ENCODE measurements at places on chromosomes 11 and 22.

DNA sequence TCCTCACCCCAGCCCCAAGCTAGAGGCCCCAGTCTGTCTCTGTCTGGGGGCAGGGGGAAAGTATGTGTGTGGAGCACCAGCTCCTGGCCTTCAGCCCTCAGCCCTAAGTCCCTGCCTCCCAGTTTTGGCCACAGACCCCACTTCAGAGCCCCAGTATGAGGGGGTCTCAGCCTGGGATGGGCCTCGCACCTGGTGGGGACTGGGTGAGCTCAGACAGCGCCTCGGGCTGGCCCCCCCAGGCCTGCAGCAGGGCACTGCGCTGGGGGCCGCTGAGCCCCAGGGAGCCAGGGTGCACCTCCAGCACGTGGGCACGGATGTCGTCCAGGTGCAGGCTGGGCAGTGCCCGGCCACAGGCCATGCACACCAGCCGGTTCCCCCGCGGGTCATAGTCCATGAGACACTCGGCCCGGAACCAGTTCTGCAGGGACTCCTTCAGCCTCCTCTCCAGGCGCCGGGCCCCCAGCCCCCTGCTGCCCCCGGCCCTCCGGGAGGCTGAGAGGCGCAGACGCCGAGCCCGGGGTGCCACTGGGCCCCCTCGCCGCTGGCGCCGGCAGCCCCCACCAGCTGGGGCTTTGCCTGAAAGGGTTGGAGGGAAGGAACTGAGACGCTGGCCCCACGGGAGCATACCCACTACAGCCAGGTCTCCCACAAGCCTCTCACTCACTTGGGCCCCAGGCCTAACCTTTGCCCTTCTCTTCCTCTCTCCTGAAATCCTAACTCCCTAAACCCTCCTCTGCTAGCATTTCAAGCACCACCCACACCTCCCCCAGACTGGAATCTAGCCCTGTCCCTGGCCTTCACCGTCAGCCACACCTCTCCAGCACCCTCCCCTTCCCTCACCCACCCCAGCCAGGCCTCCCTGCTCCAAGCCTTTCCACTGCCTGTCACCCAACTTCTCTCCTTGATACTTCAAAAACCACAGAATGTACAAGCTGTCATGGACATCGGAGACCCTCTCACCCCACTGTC is 3.6 kb downstream of the ZFTA start:
- peak; percentile 3 for DNase-seq

DNA sequence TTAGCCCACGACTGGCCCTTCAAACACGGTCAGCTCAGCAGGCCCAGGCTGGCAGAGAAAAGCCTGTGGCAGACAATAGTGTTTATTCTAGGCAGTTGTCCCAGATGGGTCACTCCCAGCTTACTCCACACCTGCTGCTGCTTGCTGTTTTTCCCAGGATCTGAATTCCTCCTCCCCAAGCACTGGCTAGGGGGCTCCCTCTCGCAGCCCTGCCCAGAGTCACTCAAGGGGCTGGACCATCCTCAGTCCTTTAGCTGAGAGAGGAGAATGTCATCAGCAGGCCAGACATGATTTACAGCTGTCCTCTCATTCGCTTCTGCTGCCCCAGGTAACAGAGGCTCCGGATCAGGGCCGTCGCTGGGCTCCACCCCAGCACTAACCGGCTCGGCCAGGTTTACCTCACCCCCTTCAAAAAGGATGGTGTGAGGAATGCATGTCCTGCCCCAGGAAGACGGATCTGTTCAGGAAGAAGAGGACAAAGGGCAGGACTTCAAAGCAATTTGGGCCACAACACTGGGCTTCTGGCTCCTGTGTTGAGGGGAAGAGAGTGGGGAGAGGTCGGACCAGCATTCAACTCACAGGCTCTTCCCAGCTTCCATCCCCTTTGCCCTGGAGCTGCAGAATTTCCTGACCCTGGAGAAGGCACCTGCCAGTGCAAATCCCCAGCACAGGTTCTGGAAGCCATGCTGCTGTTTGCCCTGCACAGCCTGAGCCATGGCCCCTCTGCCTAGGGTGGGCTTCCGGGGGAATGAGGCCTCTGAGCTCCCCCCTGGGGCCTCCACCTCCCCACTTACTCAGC is 59.7 kb upstream of the BARX2 start:
- DNase-seq = no peak

- DNase-seq = no peak
Measured at GRCh38 chr11:47631473-47631872, 10.9 kb downstream of the MTCH2 start.

DNA sequence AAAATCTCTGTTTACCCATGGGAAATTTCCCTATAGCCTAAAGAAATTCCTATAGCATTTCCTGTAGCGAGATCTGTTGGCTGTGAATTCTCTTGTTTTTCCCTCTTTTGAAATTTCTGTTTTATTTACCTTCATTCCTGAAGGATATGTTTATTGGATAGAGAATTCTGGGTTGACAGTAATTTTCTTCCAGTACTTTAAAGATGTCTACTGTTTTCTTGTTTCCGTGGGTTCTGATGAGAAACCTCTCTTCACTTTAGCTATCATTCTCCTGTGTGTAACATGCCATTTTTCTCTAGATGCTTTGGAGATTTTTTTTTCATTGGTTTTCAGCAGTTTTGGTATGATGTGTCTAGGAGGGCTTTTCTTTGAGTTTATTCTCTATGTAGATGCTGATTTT is 77.5 kb upstream of the SORL1-AS1 start:
- DNase-seq = no peak

DNA sequence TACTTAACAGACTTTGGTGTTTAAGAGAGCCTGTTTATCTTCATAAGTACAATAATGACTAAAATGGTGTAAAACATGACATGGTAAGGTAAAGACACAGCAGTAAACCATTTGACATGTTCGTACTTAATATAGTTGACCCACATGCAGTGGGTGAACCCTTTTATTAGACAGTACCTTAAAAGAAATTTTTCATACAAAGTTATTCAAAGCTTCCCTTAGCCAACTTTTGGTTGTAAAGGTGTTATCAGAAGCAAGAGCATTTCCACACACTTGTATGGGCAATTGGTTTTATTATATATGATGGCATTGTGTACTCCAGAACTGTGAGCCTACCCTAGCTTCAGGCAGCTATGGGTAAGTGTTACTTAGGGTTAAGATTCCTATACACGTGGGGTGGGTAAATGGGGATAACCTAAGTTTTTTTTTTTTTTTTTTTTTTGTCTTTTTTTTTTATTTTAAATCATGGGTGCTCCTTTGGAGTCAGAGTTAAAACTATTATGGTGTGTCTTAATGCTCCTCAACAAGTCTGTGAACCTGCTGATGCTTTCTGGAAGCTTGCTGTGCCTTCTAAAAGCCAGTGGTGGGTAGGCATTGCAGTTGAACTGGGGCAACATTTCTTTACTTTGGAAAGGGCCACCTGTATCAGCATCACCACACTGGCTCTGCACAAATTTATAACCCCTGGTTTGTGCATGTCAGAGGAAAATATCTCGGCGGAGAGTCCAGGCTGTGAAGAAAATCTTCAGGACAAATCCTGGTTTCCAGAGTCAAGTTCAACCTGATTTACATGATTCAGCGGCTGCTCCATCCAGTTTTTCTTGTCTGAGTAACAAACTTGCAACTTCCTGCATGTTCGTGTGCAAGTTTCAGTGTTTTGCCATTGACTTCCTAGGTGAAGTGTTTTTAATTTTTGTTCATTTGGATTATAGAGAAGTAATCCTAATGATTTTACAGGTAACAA is 3.3 kb downstream of the PCF11 start:
- no peak for DNase-seq
